ENCODE measurements at places on chromosomes 5 and 9.

GRCh38 chr5:54002779-54003178, 307.6 kb downstream of the ARL15 start:
- DNase-seq, result no peak

DNA sequence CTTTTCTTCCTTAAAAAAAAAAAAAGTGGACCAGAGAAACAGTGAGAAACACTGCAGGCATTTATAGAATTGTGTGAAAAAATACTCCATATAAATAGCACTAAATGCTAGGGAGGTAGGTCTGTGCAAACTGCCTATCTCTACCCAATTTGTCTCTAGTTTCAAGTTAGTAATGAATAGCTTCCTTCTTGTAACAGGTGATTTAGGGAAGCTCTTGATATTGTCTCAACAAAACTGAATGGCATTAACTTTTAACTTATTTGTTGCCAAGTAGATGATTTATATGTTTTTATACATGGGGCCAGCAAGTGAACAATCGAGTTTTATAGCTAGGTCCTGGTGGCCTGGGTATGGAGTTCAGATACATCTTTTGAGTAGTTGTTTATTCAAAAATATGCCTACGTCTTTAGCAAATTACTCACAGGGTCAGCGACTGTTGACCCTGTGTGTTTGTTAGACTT, 283.6 kb downstream of the NR3C1 start:
- no peak for DNase-seq

GRCh38 chr9:128494108-128494745, 10.3 kb upstream of the GLE1 start:
- DNase-seq, result no peak

- DNase-seq, result no peak
Observed at GRCh38 chr9:14812806-14813205, 90.3 kb upstream of the CER1 start.

DNA sequence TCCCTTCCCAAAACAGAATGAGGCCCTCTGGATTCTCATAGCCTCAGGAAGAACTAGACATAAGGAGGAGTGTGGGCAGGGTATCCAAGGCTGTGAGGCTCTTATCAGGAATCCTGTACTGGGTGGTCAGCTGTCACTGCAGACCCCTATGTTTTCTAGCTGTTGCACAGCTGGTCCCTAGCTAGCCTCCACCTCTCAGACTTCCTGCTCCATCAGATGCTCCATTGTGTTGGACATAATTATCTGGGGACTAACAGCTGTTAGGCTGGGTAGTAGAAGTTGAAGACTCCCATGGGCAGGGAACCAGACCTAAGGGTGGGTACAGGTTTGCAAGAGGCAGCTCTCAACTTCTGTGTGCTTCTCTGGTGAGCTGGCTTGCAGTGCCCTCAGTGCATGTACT, 18.4 kb downstream of the FAM219A start:
- no peak for DNase-seq

GRCh38 chr5:2029206-2029605, 146.5 kb upstream of the IRX4 start:
- DNase-seq, result no peak

DNA sequence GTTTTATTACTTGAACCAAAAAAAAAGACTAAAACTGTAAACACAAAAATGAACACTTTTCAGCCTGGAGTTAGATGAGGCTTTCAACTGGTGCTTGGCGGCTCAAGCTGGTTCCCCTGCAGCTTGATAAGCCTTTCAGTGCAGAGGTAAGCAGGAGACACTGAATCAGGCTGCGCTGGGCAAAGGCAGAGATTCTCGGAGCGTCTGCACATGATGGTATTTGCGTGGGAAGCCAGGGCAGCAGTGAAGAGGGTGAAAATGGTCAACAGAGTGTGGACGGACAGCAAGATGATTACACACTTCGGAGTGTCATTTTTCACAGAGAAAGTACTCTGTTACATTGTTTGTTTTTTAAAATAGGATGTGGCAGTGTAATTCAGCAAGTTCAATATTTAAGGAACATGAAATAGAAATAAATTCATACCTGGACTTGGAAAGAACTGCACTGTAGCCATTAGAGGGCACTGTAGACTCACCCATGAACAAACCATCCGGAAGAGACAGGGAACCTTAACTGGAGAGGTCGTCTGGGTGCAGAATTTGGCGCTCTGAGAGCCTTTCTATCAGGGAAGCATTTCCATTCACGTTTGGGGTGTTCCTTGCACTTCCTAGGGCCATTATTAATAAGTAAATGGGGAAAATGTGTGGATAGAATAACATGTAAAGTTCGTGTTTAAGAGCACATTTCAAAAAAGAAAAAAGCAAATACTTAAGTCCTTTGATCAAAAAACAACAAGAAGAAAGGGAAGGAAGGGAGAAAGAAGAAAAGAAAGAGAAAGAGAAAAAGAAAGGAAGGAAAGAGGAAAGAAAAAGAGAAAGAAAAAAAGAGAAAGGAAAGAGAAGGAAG, 69.8 kb downstream of the ICE1 start:
- DNase-seq, result peak; percentile 52

DNA sequence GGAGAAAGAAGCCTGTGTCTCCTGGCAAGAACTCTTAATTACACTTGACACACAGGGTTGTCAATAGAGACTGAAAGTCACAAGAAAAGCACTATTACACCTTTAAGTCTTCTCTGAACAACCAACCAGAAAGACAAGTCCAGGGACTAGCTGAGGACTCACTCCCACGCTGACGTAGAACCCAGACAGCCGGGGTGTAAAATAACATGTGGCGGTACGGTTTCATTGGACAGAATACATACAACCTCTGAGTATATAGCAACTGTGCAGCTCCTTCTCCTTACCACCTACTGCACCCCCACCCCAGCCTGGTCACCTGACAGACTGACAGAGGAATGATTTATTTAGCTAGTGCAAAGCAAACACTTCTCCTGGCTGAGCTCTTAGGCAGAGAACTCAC, 103.4 kb upstream of the RASEF start:
- DNase-seq, result peak; percentile 69

- no peak for DNase-seq
Observed at GRCh38 chr9:12855066-12855465, 80.2 kb downstream of the LURAP1L start.

- DNase-seq, result no peak
Observed at GRCh38 chr5:140135127-140135526, 9.4 kb downstream of the IGIP start.

DNA sequence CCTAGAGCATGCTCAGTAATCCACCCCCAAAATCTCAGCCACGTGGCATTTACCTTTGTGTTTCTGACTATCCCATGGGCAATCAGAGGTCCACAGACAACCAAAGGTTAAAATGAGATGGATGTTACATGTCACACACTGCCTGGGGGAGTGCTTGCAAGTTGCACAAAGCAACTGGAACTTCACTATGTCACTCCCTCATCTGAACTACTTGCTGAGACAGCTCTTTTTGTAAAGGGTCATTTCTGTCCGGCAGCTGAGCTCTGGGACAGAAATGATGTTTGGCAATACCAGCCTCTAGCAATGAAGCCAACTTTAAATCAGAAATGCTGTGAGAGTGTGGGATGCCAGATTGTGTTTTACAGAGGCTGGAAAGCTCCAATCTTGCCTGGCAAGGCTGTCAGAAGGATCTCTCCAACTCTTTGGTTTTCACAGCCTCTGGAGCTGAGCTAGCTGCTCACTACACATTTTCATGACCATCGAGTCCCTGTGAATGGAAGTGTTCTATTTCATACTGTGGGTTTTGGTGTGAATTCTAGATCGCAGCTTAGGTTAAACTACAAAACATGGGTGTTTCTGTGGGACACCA, 66.3 kb upstream of the TMEM215 start:
- no peak for DNase-seq

GRCh38 chr5:149641000-149641576, 59.8 kb downstream of the ARHGEF37 start:
- DNase-seq, result no peak

- DNase-seq, result peak; percentile 68
Observed at GRCh38 chr5:134738963-134739661, 764 bp downstream of the CAMLG start.

- no peak for DNase-seq
Observed at GRCh38 chr5:90251447-90251846, 158.1 kb downstream of the CETN3 start.

GRCh38 chr5:7856855-7857254, 5.9 kb upstream of the CFAP90 start:
- DNase-seq, result no peak

DNA sequence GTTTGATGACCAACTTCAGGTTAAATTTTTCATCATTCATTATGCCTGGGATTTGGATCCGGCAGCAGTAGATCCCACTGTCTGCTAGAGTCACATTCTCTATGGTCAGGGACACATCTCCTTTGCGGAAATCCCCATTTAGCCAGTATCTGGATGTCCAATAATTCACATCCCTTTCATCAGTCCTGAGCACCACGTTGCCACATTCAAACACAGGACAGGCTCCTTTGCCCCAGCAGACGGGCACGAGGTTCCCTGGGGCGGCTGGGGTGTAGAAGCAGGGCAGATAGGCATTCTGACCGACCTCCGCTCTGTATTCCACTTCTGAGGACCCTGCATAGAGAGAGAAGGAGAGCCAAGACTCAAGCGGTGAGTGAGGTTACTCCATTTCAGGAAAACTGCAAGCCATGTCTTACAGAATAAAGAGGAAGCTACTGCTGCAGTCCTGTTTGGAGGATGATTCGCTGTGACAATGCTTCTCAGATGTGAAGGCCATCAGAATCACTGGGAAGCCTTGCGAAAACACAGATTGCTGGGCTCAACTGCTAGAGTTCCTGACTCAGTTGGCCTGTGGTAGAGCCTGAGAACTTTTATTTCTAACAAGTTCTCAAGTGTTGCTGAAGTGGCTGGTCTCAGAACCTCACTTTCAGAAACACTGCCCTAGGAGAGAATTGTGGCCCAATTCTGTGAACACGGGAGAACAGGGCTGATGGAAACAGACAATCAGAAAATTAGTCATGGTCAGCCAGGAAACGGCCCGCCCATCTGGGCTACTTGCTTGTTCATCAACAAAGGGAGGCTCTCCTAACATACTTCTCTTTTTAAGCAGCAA, 2.0 kb downstream of the HAVCR2 start:
- DNase-seq, result no peak

DNA sequence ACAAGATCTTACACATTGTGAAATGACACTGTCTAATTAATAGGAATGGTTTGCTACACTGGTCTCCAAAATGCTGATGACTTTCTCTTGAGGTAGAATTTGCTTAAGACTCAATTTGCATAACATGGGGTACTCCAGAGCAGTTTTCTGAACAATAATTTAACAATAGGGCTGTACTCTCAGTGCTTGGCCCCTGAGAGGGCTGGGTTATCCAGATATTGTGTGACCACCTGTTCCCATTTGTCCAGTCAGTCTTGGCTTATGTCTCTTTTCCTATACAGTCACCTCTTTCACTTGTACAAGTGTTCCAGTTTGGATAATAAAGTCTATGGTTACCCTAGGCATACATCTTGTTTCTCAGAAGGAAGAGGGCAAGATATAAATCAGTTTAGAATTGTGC, 17.9 kb downstream of the ZSWIM6 start:
- no peak for DNase-seq

DNA sequence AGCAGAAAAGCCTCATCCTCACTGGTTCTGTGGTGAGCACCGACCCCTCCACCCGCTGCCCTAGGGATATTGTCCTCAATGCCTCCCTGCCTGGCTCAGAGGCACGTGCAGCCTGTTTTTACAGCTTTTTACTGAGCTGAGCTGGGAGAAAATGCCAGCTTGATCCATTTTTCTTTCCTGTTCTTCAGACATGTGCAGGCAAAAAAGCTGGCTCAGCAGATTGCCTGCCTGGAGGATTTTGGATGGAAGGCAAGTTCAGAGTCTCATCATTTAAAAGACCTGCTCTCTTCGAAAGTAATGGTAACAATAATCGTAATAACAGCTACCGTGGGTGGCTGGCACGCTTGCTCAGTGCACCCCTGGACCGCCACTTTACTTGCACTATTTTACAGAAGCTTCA, 135.0 kb upstream of the SMIM23 start:
- DNase-seq, result no peak

GRCh38 chr9:136537411-136537810, 8.4 kb downstream of the NOTCH1 start:
- no peak for DNase-seq

- DNase-seq, result peak; percentile 35
Observed at GRCh38 chr5:81315336-81315735, 13.9 kb downstream of the ZCCHC9 start.

DNA sequence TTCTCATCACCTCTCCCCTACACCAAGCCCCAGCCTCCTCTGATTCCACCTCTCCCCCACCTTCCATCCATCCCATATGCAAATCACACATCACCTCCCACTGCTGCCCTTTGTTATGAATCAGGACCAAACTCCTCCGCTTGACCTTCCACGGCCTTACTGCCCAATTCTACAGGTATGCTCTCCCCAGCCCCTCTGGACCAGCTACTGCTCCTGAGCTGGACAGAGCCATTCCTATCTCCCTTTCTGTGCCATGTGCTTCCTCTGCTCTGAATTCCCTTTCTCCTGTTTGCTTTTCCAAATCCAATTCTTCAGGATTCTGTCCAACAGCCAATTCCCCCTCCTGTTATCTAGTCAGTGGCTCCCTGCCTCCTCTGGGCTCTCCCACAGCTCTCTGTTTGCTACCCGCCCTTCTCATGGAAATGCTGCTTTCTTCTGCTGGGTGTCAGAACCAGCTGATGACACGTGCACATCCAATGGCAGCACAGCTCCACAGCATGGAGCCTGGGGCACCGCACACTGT, 8.3 kb downstream of the FABP6 start:
- DNase-seq, result no peak
